CD4-positive, alpha-beta T cell treated with Interleukin-12 subunit alpha and Interleukin-12 subunit beta, for 1 hour (primary cell): ENCODE measurements at places on chromosomes 2 and 18.

DNA sequence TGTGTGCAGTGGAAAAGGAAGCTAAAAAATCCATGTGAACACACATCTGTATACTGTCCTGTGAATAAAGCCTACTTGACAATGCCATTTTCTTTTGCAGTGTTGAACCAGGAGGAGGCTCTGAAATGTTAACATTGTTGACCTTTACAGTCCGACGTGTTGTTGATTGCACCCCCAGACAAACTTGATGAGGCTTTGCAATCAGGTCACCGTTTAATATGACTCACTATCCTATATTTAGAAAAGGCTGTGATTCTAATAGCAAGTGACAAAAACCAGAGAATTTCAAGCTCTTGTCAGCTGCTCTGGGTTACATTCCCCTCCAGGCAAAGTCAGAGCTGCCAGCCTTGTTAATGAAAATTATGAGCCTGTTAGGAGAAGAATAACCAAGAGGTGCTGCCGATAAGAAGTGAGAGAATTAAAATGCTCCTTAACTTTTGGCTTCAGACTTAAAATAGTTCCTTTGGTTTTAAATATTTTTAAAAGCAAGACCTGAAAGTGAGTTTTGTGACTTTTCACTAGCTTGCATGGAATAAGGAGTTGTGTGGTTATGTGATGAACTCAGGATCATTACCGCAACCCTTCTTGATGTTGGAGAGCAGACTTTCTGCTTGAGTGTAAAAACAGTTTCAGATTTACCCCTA is 162.1 kb downstream of the QPCT start:
- DNase-seq: no peak

- DNase-seq: no peak
These were observed 253.1 kb downstream of the CDCA7 start for GRCh38 chr2:173607606-173608311.

DNA sequence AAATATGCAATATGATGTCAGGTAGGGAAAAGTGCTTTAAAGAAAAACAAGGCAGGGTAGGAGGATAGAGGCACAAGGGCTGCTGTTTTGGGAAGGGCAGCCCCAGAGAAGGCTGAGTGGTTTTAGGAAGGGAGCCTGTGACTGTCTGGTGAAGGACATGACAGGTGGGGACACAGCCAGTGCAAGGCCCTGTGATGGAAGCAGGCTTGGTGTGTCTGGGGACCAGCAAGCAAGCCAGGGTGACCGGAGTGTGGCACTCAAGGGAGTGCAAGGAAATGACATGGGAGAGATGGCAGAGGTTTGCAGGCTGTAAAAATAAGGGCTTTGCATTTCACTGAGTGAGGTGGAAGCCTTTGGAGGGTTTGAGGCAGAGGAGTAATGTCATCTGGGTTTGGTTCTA is 62.0 kb downstream of the LTBP1 start:
- no peak for DNase-seq

DNA sequence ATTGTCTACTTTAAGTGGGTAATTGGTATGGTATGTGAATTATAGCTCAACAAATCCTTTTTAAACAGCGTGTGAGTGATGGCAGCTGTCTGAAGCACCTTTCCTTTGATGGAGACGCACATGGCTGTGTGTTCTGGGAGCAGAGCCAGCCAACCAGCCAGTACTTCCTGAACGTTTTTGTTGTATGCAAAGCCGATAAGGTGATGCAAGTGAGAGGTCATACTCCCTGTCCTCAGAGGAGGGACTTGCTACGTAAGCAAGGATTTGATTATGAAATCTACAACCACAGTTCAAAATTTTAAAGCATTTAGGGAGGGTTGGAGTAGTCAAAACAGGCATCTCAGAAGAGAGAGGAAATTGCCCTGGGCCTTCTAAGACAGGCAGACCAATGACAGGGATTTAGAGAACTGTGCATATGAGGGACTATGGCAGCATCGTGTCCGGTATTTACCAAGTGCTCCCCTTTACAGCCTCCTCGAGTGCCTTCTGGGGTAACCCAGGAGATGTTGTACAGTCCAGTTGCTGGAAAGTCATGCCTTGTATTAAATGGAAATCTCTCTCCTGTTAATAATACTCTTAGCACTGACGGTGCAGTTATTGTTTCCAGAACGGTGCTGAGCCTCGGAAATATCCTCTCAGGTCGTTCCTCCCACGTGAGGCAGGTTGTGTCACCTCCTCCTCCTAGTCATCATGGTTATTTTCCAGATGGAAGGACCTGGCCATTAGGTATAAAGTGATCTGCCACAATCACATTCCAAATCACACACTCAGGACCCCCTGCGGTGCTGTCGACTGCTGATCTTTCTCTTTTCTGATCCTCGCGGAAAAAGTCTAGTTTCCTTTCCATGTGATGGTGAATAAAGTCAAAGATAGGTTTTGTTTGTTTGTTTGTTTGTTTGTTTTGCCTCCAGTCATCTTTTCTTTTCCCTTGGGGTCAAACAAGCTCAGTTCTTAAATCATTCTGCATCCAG is 28.4 kb downstream of the ARHGEF4 start:
- no peak for DNase-seq

DNA sequence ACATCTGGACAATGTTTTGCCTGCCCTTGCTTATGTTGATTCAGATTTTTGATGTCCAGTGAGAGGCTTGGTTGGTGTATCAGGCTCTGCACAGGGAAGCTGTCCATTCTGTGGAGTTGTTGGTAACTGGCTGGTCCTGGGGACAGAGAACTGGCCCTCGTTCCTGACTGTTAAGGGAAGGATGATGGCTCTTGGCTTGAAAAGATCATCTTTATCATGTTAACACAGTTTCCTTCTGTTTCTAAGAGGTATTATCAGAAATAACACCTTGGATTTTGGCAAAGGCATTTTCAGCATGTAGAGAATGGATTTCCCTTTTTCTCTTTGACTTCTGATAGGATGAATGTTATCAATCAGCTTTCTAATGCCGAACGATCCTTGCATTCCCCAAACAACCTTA is 19.3 kb downstream of the STK25 start:
- no peak for DNase-seq

- DNase-seq: no peak
These were observed 9.7 kb upstream of the SNED1 start for GRCh38 chr2:240988571-240989271.
